ENCODE measurements at places on chromosomes 6 and 20.

DNA sequence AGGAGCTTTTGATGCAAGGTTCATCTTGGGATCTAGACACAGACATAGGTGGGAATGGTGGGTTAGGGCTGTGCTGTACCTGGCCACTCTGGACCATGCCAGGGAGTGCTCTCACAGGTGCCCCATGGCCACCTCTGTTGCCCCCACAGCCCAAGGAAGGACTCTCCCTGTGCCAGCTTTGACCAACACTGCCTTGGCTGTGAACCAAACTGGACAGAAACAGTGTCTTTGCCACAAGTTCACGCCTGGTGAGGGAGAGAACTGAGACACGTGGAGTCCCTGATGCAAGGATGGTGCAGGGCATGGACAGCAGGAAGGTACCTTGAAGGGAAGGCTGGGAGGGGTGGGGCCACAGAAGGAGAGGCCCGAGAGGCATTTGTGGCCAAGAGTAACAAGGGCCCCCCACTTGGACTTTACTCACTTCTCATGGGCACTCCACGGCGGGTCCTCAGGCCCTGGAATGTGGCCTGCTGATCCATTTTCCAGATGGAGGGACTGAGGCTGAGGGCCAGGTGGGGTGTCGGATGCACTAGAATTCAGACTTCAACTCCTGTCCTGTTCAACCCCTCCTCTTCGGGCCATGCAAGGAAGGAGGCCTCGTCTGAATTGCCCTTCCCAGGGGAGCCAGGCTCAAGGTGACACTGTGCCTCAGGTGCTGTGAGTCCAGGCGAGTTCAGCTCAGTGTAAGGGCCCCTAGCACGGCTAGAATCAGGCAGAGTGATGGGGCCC, 103.3 kb downstream of the YTHDF1 start:
- DNase-seq, result no peak

DNA sequence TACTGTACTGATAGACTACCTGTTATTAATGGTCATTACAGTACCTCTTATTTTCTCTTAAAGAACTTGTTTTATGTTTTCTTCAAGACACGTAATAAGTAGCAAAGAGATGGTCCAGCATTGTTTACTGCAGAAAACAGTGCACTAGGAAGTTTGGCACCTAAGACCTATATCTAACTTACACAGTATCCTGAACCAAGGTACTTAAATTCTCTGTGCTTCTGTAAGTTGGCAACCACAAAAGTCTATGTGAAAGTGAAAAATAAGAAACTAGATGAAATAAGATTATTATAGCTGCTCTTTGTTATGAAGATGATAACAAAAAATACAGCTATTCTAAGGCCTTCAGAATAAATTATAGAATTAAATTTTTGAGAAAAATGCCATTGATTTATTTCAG, 411.7 kb upstream of the SOX4 start:
- DNase-seq, result no peak

- DNase-seq, result no peak
Measured at GRCh38 chr6:85459224-85459901, 9.5 kb downstream of the NT5E start.

- no peak for DNase-seq
Measured at GRCh38 chr20:10504994-10505730, 70.1 kb downstream of the SLX4IP start.

- no peak for DNase-seq
Measured at GRCh38 chr6:124164343-124164742, 360.7 kb downstream of the NKAIN2 start.

DNA sequence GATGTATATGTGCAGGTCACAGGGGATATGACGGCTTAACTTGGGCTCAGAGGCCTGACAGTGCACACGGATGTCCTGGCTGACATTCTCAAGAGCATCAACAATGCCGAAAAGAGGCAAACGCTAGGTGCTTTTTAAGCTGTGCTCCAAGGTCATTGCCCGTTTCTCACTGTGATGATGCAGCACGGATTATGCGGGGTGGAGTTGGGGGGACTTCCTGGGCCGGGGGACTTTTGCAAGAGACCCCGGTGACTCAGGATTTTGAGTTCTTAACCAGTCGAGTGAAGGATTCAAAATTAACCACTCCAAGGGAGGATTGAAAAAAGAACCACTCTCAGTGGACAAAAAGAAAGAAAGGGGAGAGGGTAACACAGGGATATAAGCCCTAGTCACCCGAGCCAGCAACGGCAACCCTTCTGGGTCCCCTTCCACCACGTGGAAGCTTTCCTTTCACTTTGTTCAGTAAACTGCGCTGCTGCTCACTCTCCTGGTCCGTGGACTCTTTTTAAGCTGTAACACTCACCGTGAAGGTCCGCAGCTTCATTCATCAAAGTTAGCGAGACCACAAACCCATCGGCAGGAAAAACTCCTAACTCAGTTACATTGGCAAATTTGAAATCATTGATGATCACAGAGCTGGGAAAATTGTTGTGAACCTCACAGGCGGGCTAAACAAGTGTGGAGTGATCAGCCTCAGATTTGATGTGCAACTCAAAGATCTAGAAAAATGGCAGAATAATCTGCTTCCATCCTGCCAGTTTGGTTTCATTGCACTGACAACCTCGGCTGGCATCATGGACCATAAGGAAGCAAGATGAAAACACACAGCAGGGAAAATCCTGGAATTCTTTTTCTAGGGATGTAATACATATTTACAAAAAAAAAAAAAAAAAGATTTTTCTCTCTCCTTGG, 199.3 kb downstream of the ARID1B start:
- no peak for DNase-seq

GRCh38 chr20:10649797-10650160, 24.0 kb downstream of the JAG1 start:
- DNase-seq, result no peak

DNA sequence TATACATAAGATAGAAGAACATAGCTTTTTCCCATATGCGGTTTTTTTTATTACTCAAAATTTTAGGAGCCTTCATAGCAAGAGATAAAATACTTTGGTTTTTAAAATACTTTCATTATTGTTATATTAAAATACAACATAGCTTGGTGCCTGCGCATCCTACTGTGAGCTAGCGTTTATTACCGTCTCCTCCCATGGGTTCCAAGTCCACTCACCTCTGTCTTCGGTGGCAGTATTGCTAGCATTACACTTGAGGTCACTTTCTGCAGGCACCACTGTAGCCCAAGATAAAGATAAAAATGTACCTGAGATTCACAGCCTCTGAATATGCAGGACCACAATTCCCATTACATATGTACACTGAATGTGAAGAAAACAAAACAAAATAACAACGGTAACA, 326.7 kb downstream of the TPBG start:
- no peak for DNase-seq

DNA sequence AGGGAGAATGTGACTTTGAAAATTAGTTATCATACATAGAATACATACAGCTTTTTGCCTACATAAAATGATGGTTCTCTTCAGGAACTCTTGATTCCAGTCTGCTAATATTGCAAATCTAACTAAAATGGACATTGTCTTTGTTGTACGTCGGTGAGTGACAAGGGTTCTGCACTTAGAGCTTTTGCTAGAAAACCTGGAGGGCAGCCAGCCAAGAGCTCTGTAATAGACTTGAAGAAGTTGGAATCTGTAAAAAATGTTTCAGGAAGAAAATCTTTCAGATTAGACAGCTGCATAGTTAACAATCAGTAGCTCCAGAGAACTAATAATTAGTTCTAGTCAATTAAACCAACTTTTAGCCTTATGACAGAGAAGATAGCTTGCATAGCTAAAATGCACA, 138.3 kb downstream of the FLRT3 start:
- no peak for DNase-seq

DNA sequence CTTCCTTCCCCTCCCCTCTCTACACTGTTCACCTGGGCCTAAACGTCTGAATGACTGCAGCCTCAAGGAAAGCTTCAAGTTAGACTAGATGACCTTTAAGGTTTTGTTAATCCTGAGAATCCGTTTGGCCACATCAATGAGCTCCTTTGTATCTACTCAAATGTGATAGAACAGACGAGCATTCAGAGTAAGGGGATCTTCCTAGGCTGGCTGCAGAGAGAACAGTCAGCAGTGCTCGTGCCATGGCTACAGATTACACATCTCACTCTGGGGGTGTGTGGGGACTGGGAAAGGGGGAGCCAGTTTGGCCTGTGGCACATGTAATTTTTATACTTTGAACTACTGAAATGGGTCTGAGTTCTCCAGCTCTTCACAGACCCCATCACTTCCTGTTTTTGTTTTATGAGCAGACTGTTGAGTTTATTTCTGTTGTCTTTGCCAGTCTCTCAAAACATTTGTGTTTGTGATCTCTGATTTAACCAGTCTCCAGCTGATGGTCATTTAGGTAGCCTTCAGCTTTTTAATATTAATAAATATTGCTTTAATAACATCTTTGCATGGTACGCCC, 50.9 kb downstream of the KCNS1 start:
- no peak for DNase-seq

GRCh38 chr6:113968472-113968871, 2.5 kb downstream of the HDAC2 start:
- no peak for DNase-seq

GRCh38 chr20:63273635-63274380, 1.2 kb downstream of the ARFGAP1 start:
- DNase-seq, result no peak

- peak; percentile 47 for DNase-seq
Measured at GRCh38 chr6:44078827-44079671, 48.2 kb downstream of the MRPL14 start.

DNA sequence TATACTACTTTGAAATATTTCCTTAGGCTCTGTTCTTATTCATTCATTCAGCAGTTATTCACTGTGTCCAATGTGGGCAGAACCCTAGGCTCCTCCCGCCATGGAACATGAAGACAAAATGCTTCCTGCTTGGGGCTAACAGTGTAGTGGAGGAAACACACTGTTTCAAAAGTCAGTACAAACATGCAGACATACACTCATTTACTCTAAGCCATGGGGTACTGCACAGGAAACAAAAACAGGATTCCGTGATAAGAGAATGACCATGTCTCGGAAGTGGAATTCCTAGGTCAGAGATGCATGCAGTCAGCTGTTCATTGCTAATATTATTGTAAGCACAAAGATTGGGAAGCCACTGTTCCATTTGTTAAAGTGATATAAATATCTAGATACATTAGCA, 18.4 kb upstream of the FAM209A start:
- no peak for DNase-seq

GRCh38 chr6:158160932-158161539, 7.0 kb downstream of the SERAC1 start:
- DNase-seq, result no peak

GRCh38 chr6:166830891-166831363, 125.4 kb downstream of the RNASET2 start:
- DNase-seq, result no peak

- DNase-seq, result no peak
Measured at GRCh38 chr20:16581241-16581640, 8.0 kb upstream of the KIF16B start.

DNA sequence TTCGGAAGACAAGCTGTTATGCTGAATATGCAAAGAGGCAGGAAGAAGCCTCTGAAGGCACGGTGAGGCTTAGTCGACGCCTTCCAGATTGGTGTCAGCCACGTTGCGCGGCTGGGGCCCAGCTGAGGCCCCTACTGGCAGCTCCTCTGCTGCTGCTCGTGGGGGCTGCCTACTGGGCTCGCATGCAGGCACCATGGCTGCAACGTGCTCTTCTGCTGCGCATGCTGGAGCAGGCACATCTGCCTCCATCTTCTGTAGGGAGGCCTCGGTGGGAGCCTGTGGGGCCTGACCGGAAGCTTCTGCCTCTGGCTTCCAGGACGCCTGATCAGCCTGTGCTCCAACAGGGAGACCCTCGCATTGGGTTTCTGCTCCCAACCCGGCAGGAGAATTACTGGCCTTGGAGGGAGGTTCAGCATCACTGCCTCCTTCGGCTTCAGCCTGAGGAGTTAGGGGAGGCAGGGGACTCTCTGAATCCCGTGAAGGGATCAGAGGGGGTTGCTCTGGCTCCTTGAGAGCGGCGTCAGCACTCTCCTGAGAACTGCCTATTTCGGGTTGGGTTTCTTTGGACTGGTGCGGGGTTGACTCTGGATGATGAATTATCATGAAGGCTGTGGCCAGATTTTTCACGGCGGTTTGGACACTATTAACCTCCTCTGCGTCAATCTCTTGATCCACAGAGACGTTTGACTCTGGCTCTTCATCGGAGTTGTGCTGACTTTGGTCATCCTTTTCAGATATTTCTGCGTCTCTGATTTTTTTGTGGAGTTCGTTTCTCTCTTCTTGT, 49.1 kb downstream of the TXLNB start:
- no peak for DNase-seq

DNA sequence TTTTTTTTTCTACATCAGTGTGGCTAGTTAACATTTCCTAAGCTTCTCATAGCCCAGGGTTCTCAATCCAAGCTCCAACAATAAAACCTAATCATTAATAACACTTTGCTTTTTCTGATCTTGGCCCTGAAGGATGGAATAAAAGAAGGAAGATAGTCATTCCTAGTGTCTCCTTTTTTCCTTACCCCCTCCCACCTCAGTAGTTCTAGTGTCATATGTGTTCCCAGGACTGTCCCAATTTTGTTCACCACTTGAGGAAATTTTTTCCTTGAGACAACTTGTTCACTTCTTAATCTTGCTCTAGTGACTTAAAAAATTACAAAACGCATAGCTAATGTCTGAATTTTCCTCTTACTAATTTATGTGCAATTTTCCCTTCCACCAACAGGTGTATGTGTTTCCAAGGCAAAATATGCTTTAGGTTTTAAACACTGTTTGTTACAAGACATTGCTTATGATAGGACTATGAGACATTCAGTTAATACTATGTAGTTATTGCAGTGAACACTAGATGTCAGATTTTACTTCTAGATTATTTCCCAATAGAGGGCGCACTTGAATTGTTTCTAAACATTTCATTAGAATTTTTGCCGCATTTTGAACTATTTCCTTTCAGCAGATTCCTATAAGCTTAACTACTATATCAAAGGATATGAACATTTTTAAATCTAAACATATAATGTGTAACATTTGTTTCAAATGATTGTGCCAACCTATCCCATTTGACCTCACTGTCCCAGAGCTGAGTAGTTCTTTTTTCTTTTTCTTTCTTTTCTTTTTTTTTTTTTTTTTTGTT, 18.5 kb upstream of the C6orf141 start:
- DNase-seq, result no peak

DNA sequence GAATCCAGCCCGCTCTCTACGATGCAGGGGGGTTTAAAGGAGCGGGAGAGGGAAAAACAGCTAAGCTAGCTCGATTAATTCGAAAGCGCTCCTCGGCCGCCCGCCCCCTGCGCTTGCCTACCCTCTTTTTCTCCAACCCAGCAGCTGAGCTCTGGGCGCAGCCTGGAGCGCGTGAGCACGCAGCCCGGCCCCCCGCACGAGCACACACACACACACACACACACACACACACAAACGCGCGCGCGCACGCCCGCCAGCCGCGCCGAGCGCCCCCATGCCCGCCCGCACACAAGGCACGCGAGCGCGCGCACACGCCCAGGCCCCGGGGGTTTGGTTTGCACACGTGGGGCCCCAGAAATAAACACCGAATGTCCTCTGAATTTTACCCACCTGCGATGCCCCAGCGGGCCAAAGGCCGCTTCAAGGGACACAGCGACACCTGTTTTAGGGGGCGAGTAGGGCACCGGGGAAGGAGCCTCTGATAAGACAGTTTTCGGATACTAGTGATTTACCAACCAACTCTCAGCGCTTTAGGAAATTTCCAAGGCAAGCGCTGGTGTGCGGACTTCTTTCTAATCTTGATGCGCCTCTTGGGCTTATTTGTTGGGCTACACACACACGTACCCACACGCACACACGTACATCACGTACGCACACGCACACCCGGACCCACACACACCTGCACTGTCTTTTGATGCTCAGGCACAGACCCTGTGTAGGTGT, 802 bp upstream of the NRN1 start:
- no peak for DNase-seq

- no peak for DNase-seq
Measured at GRCh38 chr20:14299831-14300230, 37.6 kb downstream of the FLRT3 start.
